ENCODE measurements at places on chromosomes 4 and X.

GRCh38 chrX:23999671-24000070, 27.3 kb downstream of the KLHL15 start:
- no peak for DNase-seq

DNA sequence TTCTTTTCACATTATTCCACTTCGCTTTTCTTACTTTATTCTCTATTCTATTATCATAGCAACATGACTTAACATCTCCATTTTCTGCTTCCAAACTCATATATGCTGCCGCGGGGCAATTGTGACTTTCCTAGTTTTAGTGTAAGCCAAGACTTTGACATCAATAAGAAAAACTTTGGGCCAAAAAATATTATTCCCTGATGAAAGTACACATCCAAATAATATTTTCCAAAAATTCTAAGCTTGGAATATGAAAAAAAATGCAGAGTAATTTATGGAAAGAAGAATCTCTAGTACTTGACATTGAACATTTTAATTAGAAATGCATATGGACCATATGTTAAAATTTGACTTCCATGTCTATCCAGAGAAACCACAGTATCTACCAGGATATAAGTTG, 995.1 kb upstream of the INTU start:
- no peak for DNase-seq

- DNase-seq = no peak
Measured at GRCh38 chr4:113591982-113592381, 169.6 kb downstream of the CAMK2D start.

- no peak for DNase-seq
Measured at GRCh38 chr4:34950926-34951325, 1293.4 kb downstream of the ARAP2 start.

- no peak for DNase-seq
Measured at GRCh38 chr4:96974295-96974694, 1134.4 kb downstream of the PDHA2 start.

DNA sequence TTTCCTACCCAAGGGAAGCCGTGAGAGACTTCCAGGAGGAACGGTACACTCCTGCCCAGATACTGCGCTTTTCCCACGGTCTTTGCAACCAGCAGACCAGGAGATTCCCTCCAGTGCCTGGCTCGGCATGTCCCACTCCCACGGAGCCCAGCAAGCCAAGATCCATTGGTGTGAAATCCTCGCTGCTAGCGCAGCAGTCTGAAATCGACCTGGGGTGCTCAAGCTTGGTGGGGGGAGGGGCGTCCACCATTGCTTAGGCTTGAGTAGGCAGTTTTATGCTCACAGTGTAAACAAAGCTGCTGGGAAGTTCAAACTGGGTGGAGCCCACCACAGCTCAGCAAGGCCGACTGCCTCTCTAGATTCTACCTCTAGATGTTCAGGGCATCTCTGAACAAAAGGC, 284.8 kb upstream of the FGF13 start:
- DNase-seq = no peak

GRCh38 chrX:10831716-10832502, 211.5 kb upstream of the MID1 start:
- no peak for DNase-seq

DNA sequence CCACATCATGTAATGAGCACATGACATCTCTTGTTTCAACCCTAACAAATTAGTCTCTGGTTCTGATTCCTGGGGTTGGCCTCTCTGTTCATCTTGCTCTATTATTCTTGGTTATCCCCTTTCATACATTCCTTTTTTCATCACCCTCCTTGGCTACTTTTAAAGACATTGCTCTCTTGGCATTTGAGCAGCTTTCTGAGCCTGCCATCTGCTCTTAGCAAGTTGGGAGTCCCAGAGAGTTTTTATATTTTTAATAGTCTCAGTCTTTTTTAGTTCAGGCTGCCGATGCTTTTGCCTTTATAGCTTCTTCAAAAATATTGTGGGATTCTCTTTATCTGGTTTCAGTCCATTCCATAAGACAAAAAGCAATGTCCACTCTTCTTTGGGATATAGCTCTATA, 1270.9 kb downstream of the ADGRL3 start:
- DNase-seq = no peak

- no peak for DNase-seq
Measured at GRCh38 chr4:140246216-140246615, 92.2 kb upstream of the MAML3 start.

DNA sequence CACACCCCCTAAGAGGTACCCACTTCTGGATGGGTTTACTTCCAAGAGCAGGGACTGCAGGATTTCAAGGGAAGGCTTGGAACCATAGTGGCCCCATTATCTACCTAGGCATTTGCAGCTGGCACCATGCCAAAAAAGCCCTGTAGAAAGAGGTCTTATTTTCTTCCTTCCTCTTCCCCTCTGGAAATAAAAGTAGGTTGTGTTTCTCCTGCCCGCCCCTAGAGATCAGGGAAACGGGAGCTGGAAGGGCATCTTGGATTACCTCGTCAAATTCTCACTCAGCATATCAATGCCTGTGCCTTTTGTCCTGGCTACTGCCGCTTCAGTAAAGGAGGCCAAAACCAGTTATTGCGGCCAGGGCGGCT, 1.6 kb downstream of the SCD5 start:
- DNase-seq = no peak

DNA sequence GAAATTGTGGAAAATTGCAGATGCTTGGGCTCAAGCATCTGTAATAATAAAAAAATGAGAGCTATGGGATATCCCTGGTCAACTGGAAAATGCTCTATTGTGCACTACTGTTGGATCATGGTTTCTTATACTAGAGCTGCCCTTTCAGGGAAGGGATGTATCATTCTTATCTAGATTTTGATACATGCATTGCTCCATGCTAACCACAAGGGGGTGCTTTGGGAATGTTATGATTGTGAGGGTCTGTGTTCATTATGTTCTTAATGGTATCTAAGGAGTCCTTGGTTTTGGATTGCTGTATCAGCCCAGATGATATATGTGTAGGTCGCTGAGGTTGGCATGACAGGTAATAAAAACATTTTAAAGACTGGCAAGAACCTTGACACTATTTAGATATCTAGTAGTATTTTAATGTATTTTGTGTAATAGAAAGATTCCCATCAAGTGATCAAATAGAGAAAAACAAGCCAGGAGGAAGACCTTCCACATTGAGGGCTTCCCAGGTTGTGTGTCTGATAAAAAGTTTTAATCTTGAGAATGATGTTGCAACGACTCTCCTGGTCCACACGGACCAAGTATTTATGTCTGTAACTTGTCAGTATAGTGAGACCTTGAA, 49.2 kb upstream of the TLR2 start:
- DNase-seq = no peak

GRCh38 chrX:48465336-48465933, 4.6 kb downstream of the SLC38A5 start:
- no peak for DNase-seq

- DNase-seq = no peak
Measured at GRCh38 chrX:134186362-134187121, 50.4 kb upstream of the CCDC160 start.

DNA sequence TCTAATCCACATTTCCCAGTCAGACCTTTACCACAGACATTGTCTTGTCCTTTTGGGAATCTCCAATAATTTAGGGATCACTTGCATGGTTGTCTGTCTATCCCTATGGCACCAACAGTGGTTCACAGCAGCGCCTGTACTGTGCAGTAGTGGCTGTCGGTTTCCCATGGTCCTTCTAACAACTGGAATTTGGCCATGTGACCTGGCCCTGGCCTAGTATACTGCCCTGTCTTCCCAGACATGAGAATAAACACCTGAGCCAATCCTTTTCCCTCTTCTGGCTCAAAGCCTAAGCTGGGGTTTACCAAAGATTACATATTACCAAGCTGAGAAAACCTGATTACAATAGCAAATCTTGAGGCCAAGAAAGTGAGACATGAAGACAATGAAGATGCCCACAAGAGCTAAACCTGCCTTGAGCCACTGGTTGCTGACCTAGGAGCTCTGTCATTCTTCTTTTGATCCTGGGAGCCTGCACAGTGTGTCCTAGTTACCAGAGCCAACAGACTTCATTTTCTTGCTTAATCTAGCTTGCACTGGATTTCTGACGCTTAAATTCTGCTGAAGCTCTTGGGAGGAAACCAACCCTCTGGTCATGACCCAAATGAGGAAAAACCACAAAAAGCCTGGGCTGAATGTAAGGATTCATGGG, 92.1 kb downstream of the SCD5 start:
- DNase-seq = no peak

GRCh38 chr4:94032754-94033153, 174.9 kb upstream of the SMARCAD1 start:
- DNase-seq = no peak

DNA sequence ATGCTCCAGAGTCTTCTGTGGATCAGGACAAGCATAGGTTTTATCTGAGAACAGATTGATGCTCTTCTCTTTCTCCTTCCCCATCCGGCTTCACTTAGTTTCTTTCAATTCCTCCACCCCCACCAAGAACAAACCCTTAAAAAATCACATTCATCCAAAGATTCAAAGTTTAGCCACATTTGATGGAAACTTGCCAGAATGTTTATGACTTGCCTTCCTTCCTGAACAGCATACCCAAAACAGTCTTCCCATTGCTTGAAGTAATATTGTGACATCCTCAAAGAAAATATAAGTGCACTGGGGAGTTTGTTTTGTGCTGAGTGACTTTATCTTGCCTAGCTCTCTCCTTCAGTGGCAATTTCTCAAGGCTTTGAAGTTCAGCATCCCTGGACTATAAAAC, 83.0 kb downstream of the MAGEB17 start:
- no peak for DNase-seq

GRCh38 chr4:29571322-29571721, 1148.8 kb upstream of the PCDH7 start:
- no peak for DNase-seq

GRCh38 chr4:174853629-174854028, 24.6 kb upstream of the GLRA3 start:
- no peak for DNase-seq

- no peak for DNase-seq
Measured at GRCh38 chr4:37439809-37440474, 195.4 kb downstream of the NWD2 start.

GRCh38 chr4:128758314-128758922, 51.1 kb upstream of the JADE1 start:
- DNase-seq = no peak

- DNase-seq = no peak
Measured at GRCh38 chrX:113933931-113934330, 650.0 kb upstream of the HTR2C start.

GRCh38 chr4:165096776-165097175, 15.9 kb downstream of the TMEM192 start:
- DNase-seq = no peak

GRCh38 chrX:102491766-102492165, 20.2 kb upstream of the TCP11X2 start:
- DNase-seq = no peak

DNA sequence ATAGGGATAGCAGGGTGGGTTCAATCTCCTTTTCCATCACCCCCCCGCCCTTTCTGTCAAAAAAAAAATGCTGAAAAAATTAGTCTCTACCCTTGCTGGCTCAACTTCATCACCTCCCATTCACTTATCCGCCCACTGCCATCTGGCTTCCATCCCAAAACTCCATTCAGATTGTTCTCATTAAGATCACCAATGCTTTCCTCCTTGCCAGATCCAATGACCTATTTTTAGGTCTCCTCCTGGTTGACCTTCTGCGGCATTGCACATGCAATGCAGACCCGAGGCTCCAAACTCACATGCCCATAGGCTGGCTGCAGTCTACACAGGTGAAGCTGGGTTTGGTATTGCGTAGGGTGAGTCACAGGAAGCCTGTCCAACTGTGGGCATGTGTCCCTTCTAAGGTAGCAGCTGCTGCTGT, 21.1 kb upstream of the STIM2 start:
- no peak for DNase-seq

GRCh38 chr4:5387457-5387856, 320.9 kb downstream of the EVC2 start:
- DNase-seq = no peak

DNA sequence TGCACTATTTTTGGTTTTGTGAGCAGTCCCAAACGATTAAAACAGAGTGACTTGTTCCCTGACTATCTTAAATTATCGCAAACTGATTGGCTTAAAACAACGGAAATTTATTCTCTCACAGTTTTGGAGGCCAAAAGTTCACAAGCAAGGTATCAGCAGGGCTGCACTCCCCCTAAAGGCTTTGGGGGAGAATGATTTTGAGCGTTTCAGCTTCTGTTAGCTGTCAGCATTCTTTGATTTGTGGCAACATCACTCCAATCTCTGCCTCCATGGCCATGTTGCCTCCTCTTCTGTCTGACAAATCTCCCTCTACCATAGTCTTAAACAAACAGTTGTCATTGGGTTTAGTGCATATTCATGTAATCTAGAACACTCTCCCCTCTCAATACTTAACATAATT, 459.6 kb upstream of the ATOH1 start:
- no peak for DNase-seq

DNA sequence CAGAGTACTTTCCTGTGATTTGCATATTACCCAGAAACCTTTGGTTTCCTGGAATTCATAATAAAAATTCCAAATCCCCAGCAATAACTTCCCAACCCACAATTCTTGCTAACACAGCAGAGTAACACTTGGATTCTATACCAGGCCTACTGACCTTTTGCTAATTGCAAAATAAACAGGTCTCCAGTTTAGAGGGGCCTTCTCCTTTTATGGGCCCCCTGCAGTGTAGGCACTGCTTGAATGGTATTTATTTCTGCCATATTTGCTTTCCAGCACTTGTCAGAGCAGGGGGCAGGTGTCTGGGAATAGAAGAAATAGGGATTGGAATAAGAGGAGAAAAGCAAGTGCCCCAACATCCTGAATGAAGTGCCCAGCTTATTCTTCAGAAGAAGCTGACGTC, 25.3 kb upstream of the GPC3 start:
- no peak for DNase-seq

- no peak for DNase-seq
Measured at GRCh38 chr4:94305466-94306225, 37.0 kb downstream of the HPGDS start.

- DNase-seq = no peak
Measured at GRCh38 chr4:57405359-57405758, 295.2 kb upstream of the IGFBP7 start.

- DNase-seq = no peak
Measured at GRCh38 chr4:23382879-23383278, 507.0 kb downstream of the PPARGC1A start.

DNA sequence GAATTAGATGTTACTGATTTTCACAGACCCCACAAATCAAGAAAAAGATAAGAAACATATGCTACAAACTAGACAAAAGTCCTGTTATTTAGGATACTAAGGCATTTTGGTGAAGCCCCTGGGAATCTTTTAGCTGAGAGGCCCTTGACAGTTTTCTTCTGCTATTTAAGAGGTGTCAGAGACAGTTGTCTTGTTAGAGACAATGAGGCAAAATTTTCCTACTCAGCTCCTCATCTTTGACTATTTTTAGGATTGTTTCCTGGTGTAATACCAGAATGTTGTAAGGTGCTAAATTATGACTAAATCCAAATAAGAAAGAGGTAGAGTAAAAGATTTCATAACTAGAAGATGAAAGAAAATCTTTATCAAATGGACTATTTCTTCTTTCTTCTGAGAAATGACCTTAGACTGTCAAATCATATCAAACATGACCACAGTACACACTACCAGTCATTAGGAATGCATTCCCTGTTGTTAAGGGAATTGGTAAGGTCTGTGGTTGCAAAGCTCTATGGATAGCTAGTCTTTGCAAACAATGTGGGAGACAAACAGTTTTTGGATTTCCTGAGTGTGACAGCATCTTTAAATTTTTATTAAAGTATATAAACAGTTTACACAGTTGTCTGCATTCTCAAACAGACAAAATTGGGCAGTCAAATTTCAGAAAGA, 926.1 kb downstream of the ADGRL3 start:
- no peak for DNase-seq

Measured in coronary artery (tissue), 2 donors.